Activated gamma-delta T cell treated with Interleukin-2 at 50 U/mL for 16 hours (primary cell): ENCODE measurements at places on chromosomes 2 and 18.
A peak's percentile ranks its signal among the peaks of the same experiment; 100 is the strongest.

DNA sequence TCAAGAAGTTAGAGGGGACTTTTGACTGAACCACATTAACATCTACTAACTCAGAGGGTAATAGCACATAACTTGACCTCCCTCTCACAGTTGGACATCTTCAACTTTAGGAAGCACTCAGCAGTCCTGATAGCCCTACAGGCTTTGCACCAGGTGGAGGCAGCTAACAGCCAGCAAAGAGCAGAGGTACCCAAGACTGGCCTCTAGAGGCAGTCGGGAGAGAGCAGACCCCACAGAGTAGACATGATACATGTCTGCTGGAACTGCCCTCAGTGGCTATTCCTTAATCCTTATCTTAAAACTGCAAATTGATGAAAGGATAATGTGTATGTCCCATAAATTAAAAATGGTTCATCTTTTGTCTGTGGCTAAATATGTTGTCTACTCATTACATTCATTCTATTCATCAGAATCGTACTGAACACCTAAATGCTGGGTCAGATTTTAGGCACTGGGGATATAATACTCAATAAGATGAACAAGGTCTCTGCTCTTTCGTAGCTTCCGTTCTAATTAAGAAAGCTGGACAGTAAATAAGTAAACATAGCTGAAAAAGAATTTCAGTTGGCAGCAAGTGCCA is 49.8 kb downstream of the CAB39 start:
- peak; percentile 23 for DNase-seq

GRCh38 chr2:45043174-45043573 is 33.9 kb upstream of the SIX2 start:
- DNase-seq, result no peak

DNA sequence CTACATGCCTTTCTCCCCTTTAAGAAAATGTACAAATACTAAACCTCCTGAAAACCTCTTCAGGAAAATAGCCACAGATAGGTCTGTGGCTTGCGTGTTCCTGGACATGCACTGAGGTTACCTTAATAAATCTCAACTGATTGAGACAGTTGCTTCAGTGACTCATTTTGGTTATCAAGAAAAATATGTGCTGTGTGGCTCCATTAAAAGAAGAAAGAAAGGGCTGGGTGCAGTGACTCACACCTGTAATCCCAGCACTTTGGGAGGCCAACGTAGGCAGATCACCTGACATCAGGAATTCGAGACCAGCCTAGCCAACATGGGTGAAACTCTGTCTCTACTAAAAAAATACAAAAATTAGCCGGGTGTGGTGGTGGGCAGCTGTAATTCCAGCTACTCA is 27.1 kb downstream of the CREG2 start:
- no peak for DNase-seq

GRCh38 chr18:79643054-79643984 is 36.3 kb upstream of the CTDP1 start:
- DNase-seq, result peak; percentile 24

- peak; percentile 20 for DNase-seq
These were observed 891 bp upstream of the KHK start for GRCh38 chr2:27085673-27086089.

DNA sequence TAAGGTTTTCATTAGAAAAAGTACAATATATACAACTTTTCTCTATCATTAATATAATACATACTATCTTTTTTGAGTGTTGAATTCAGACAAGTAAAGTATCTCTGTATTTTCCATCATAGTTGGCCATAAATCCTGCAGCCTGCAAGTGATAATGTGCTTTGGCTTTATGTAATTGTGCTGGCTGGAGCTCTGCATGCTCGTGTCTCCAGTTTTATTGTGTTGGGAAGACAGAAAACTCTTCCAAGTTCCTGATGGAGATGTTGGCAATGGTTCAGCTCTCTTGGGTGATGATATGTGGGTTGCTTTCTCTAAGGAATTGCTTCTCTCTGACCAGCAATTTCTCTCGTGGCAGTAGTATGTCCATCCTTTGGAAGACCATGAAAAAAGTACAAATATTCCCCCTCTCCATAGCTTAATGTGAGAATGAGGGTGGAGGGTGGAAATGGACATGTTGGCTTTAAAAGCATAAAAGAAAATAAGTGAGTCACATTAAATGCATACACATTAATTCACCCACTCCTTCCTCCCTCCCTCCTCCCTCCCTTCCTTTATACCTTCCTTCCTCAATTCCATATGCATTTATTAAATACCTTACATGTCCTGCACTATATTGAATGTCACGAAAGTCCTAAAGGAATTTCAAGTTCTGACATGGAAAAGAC is 344.2 kb downstream of the MTX2 start:
- no peak for DNase-seq

GRCh38 chr2:120675460-120676130 is 60.1 kb upstream of the GLI2 start:
- peak; percentile 21 for DNase-seq

DNA sequence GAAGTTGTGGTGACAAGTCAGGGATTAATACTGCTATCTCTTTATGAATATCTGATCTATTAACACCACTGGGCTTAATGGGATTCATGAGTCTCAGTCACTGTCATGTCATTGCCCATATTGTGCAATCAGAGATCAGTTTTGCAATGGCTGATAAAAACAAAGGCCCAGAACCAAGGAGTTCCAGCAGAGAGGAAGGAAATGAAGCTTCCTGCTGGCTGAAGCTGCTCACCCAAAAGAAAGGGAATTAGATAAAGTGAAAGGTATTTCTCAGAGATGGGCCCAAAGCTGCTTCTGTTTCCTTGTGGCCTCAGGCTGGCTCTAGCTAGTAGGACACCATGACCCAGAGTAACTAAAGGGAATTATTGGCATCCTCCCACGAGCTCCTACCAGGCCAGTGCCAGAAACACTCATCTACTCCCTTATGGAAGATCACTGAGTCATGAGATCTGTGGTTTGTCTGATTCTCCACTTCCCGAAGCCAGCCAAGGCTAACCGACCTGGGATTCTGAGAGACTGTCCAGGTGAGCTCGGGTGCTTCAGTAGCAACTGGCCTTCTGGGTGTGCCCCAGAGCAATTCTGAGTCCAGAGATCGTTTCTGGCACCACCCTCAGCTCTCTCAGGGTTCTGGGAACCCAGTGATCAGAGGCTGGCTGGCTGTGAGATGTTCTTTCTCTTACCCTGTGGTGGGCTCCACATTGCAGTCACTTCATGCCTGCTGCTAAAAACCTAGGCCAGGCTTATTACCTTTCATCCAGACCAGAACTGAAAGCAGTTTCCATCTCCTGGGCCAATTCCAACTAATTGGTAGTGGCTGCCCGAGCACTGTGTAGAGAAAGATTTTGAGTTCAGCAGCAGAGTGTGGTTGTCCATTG is 129.5 kb upstream of the PELI1 start:
- DNase-seq, result no peak

DNA sequence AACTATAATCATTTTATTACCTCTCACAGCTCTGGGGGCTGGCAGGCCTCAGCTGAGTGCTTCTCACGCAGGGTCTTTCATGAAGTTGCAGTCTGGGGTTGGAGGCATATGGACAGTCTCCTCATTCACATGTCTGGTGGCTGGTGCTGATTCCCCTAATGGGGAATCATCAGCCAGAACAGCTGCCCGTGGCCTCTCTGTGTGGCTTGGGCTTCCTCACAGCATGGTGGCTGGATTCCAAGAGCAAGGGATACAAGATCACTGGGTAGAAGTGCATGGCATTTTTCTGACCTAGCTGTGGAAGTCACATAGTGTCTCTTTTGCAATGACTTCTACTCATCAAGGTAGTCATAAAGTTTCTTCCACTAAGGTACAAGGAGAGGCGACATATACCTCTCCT is 59.0 kb upstream of the LAPTM4A start:
- DNase-seq, result no peak

DNA sequence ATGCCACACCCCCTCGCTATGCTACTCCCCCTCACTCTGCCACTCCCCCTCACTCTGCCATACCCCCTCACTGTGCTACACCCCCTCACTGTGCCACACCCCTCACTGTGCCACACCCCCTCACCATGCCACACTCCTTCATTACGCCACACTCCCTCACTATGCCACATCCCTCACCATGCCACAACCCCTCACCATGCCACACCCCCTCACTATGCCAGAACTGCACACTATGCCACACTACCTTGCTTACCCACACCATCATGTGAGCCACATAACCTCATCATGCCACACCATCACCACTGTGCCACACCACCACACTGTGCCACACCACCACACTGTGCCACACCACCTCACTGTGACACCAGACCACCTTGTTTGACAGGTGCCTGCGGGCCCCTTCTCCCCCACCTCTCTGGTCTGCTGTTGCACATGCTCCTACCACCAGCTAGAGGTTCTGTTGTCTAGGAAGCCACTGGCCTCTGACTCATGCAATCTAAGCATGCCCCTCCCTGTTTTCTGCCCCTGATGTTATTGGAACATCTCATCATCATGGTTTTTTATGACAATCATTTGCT is 22.0 kb downstream of the MARCHF4 start:
- DNase-seq, result peak; percentile 50

DNA sequence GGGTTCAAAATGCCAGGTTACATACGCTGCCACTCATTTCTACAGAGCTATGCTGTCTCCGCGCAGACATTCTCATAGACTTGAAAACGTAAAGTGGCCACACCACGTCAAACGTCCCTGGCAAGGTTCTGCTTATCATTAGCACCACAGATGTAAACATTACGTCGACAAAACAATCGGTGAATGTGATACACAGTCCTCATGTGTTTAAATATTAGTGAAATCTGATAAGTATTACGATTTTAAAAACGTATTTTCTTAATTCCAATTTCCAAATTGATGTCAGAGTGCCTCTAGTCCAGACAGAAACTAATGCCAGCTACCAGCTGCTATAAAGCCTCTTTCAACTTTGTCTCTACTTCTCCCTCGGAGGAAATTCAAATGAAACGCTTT is 1.2 kb downstream of the STK17B start:
- peak; percentile 40 for DNase-seq

DNA sequence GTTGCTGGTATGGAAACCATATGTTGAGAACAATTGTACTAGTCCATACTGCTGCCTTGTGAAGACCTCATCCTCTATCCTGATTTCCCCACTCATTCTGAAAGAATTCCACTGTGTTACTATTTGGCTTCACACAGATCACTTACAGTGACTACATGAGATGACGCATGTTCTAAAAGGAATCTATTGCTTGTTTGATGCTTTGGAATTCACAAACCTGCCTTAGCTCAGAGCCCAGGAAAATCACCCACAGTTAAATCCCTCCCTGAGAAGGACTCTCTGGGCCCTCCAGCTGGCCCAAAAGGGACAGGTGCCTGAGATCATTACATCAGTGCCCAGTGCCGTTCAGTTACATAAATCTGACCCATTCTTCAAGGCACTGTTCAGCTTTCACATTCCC is 45.3 kb downstream of the KLHL29 start:
- no peak for DNase-seq

GRCh38 chr18:59067873-59068272 is 71.8 kb upstream of the SEC11C start:
- DNase-seq, result no peak
